ENCODE measurements at places on chromosomes 16 and 17.

DNA sequence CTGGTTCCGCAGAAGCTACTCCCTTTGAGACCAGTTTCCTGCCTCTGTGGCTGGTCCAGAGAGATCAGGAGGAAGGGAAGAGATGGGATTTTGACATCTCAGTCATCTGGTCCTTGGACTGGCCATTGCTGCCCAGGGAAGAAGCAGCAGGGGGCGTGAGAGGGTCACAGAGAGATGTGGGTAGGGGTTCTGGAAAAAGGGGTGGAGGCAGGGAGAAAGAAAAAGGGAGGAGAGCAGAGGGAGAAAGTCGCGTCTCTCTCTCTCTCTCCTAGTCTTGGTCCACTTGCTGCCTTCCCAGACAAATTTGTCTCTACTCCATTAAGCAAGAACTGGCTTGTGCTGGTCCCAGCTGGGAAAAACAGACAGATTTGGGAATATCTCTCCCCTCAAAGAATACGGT is 4.4 kb downstream of the SHBG start:
- DNase-seq: no peak

DNA sequence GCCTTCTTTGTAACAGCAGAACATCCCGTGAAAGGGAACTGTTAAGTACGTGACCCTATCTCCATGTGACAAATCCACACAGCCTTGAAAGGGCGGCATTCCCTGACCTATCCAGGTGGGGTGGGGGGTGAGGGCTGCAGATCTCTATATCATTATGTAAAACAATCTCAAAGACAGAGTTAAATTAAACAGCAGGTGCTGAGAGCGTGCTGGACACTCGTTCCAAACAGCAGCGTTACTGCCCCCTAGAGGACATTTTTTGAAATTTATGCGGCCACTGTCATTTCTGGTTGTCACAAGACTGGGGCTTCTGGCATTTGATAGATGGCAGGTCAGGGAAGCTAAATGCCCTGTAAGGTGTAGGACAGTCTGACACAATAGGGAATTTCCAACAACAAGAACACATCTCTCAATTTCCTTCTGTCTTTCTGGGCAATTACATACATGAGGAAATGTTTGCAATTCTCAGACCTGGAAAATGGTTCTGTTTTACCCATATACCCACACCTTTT is 6.7 kb upstream of the SLC25A39 start:
- peak; percentile 78 for DNase-seq

- DNase-seq: no peak
These were observed 59.5 kb upstream of the CACNG4 start for GRCh38 chr17:66904760-66905624.

GRCh38 chr17:66548659-66549310 is 246.4 kb downstream of the PRKCA start:
- DNase-seq: no peak

DNA sequence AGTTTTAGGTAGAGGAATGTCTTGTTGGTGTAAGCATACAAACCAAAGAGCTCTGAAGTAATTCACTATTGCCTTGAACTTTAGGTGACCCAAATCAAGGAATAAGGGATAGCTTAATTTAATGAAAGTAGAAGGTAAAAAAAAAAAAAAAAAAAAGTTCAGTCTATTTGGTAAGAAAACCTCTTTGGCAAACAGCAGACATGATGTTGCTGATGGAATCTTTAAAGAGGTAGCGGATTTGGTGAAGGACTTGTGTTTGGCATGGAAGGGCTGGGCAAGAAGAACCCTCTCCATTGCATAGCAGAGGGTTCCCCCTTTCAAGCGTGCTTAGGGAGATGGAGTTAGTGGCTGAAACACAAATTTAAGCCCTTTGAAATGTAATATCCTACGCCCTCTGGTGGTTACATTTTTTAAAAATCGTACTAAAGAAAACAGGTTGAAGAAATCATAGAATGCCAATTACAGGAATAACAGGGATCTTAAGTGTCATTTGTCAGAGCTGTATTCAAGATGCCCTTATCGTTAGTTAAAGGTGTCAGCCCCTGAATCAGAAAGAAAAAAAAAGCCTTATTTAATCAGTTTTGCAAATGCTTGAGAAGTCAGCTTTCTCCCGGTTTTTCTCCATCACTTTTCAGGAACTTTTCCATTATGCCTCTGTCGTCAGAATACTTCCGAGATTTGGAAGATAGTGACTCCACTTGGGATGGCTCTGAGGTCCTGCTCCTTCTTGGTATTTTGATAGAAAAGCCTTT is 383.1 kb downstream of the KCNJ2 start:
- peak; percentile 55 for DNase-seq

GRCh38 chr16:88479793-88480760 is 27.0 kb downstream of the ZFPM1 start:
- DNase-seq: peak; percentile 53

DNA sequence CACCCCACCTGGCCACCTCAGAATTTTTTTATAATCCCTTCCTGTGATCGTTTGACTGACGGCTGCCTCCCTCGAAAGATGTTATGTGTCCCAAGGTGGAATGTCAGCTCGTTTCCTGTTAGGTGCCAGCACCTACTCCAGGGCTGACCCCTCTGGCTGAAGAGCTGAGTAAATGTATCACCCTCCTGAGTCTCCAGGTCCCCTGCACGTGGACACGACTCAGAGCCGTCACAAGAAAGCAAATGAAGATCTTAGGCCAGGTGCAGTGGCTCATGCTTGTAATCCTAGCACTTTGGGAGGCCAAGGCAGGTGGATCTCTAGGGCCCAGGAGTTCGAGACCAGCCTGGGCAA is 273.2 kb downstream of the C16orf95 start:
- DNase-seq: no peak

DNA sequence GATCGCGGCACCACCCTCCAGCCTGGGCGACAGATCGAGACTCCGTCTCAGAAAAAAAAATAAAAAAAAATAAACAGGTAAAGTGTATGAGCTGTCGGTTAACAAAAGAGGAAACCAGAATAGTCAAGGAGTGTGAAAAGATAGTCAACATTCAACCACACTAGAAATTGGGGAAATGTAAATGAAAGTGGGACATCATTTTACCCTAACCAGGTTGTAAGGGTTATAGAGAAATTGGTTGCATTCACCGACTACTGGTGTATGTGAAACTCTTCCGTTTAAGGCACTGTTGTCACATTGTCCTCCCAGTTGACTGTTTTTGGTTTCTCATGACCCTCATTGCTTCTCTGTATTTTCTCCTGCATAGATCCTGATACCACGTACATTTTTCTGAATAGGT is 62.8 kb downstream of the RABEP1 start:
- DNase-seq: no peak

DNA sequence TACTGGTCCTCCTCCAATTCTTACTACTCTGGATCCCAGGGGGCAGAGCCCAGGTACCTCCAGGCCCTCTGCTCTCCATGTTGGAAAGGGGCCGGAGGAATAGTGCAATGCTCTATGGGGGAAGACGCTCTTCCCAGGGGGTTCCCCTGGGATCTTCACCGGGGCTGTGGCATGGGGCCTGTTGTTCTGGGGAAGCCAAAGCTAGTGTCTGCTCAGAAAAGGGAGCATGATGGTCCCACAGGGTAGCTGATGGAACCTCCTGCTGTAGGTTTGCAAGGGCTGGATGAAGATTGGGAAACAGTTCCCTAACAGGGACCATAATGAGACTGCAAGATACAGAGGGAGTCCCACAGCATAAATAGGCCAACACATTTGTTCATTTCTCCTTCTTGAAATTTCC is 114.7 kb downstream of the IRX5 start:
- DNase-seq: no peak

Measured in MV-4-11 (cell line).